Left renal cortex interstitium (tissue), 4 donors: ENCODE measurements at places on chromosomes 1 and 21. TPM values are rescaled to one million over a fixed set of nuclear protein-coding genes. Genes with fewer than 3 reads are reported as not detected.

DNA sequence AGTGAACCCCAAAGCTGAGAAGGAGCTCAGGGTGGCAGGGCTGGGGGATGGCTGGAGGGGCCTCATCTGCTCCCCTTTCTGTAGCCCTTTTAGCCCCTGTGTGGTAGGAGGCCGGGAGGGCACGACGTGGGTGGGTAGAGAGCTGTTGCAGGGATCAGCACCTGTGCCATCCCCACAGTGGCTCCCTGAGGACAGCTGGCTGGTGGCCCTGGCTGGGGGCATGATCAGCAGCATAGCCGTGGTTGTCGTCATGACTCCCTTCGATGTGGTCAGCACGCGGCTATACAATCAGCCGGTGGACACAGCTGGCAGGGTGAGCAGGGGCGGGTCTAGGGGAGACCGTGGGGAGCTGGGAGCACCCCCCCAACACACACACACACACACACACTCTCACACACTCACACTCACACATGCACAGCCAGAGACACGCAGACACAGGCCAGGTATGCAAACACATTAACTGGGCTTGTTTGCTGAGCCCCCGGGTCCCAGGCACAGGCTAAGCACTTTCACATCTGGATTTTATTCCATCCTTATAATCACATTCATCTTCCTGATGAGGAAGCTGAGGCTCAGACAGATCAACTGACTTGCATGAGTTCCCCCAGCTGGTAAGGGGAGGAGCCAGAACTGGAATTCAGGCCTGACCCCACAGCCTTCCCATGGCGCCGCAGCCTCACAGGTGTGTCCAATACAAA is 2.5 kb downstream of the SLC25A34 start:
- no peak for DNase-seq

DNA sequence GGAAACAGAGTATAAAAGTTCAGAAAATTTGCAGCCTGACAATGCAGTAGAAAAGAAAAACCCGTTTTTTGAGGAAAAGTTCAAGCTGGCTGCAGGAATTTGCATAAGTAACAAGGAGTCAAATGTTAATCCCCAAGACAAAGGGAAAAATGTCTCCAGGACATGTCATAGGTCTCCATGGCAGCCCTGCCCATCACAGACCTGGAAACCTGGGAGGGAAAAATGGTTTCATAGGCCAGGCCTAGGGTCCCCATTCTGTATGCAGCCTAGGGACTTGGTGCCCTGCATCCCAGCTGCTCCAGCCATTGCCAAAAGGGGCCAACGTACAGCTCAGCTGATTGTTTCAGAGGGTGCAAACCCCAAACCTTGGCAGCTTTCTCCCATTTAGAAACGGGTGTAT is 3.6 kb upstream of the KCNT2 start:
- no peak for DNase-seq

MTARC2 gene
- polyA plus RNA-seq: 55.4 TPM

- no peak for DNase-seq
Observed at GRCh38 chr1:119116725-119117124, 23.7 kb downstream of the WARS2 start.

VSIG8 gene
- polyA plus RNA-seq: 0.56 TPM

FBXO42 gene
- 20.6 TPM for polyA plus RNA-seq

GRCh38 chr1:2212274-2212531 is 15.9 kb upstream of the SKI start:
- no peak for DNase-seq

C1QTNF12 gene
- 7.2 TPM for polyA plus RNA-seq

TSPEAR gene
- 0.55 TPM for polyA plus RNA-seq

FCAMR gene
- polyA plus RNA-seq: 7.6 TPM

DNA sequence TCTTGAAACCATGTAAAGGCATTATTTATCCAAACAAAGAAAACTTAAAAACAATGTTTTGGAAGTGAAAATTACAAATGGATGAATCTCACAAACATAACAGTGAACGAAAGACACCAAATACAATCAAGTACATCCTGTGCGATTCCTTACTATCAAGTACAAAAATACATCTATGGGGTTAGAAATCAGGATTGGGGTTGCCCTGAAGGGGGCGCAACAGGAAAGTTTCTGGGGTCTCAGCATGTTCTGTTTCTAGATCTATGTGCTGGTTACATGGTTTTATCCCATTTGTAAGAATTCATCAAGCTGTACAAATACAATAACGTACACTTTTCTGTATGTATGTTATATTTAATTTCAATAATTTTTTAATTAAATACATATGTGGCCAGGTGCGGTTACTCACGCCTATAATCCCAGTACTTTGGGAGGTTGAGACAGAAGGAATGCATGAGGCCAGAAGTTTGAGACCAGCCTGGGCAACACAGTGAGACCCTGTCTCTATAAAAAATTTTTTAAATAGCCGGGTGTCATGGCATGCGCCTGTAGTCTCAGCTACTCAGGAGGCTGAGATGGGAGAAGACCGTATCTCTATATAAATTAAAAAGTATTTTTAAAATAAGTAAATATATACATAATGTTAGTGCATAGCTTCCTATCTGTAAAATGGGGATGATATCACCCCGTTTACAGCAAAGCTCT is 121.5 kb upstream of the SOD1 start:
- DNase-seq: no peak

TCHHL1 gene
- polyA plus RNA-seq: not detected

DNA sequence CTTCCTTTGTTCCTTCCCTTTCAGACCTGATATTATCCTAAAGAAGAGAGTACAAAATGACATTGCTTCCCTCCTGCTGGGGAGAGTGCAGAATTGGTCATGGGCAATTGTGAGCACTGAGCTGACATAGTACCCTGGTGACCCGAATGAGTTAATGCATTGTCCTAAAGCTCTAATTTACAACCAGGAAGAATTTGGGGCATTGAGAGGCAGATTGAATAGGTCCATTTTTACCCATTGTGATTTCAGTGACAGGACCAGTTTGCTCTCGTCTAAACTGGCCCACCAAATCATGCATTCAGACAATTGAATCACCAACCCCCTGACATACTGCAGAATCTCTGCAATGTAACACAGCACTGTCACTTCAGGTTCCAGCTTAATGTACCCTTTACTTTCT is 497.4 kb downstream of the DPYD start:
- DNase-seq: no peak

OR6N2 gene
- polyA plus RNA-seq: not detected

MSH4 gene
- 1.1 TPM for polyA plus RNA-seq

GRCh38 chr1:186682736-186683135 is 2.5 kb upstream of the PTGS2 start:
- no peak for DNase-seq

PRDX6 gene
- polyA plus RNA-seq: 313 TPM
